ENCODE measurements at places on chromosomes 2 and 18.
A peak's percentile ranks its signal among the peaks of the same experiment; 100 is the strongest.

- DNase-seq: no peak
Observed at GRCh38 chr18:50651334-50651733, 91.4 kb downstream of the MAPK4 start.

GRCh38 chr2:139367416-139367815, 587.2 kb upstream of the NXPH2 start:
- DNase-seq: no peak

GRCh38 chr2:75586971-75587370, 26.2 kb upstream of the EVA1A start:
- no peak for DNase-seq

- DNase-seq: no peak
Observed at GRCh38 chr2:175002547-175003274, 2.5 kb downstream of the CHN1 start.

- DNase-seq: peak; percentile 44
Observed at GRCh38 chr18:28189400-28190239, 12.7 kb upstream of the CDH2 start.

DNA sequence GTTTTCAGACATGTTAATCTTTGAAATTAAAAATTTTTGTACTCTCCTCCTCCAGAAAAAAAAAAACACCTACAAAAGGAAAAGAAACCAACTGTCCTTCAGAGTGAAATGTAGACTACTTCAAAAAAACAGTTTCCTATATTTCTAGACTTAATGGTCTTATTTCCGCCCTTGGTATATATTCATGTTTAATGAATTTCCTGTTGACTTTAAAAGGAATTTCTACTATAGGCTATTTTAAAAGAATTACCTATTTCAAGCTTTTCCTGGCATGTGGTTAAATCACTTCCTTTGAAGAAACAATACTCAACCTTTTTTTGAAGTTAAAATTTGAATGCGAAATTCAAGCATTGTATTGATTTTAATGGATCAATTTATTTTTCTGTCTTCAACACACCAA, 29.2 kb downstream of the GULP1 start:
- DNase-seq: no peak

DNA sequence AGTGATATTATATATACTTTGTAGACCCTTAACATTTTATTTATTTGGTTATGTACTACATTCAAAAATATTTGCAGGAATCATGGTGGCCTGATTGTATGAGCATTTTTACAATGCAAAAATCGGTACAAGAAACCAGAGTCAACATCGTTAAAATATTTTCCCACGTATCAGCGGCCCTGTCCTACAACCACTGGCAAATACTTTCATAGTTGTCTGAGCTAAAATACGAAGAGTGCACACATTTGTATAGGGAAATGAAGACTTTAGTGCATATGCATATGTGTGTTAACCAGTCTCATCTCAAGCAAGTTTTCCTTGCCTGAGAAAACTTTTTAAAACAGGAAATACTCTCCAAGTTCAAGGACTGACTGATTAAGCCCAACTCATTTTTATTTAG, 35.9 kb downstream of the CCDC102B start:
- DNase-seq: no peak

GRCh38 chr2:72649810-72650209, 176.0 kb downstream of the EXOC6B start:
- DNase-seq: no peak

GRCh38 chr2:227415538-227416424, 28.0 kb upstream of the SCYGR1 start:
- DNase-seq: peak; percentile 27

DNA sequence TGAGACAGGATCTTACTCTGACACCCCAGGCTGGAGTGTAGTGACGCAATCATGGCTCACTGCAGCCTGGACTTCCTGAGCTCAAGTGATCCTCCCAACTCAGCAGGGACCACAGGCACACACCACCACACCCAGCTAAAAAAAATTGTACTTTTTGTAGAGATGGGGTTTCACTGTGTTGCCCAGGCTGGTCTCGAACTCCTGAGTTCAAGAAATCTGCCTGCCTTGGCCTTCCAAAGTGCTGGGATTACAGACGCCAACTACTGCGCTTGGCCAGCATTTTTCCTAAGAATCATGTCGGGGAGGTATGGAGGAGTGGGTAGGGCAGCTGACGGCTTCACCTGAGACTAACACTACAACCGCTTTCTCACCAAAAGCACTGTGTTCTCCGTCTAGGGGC, 50.4 kb downstream of the CYP26B1 start:
- no peak for DNase-seq

DNA sequence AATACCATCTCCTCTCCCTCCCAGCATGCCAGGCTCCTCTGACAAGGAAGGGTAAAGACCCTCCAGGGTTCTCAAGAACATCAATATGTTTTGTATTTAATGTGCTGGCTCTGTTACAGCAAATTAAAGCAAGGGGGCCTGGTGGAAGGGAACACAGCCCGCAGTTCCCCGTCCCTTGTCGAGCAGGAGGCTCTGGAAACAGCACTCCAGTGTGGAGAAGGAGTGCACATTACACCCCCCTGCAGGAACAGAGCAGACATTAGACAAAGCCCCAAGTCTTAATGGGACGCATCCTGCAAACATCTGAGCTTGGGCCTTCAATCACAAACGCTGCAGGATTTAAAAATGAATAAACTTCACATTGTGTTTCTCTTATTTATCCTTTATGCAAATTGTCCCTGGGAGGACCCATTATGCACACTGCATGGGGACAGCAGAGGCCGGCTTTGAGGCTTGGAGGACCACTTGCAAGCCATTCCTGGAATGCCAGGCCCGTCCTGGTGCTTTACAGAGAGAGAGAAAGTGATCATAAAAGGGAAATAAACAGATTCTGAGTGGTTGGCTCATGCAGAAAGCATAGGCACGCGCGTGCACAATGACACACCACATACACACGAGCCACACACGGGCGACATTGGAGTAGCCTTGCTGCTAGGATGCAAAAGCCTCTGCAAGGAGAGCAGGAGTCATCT, 328.7 kb downstream of the SMAD2 start:
- DNase-seq: no peak

DNA sequence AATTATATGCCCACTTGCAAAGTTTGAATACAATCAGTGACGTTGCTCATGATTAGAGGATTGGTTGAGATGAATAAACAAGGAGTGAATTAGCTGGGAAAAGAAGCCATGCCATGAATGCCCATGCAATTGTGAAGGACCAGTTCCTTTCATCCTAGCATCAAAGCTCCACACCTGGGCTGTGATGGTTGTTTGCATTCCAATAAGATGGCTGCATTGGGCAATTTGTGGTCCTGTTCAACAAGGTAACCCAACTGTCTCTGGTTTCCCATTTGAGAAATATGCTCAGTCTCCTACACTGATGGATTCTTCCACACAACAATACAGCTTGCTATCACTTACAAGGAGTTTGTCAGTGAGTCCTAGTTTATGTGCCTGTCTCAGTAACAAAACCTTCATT, 550.2 kb downstream of the STK39 start:
- no peak for DNase-seq

GRCh38 chr2:23924589-23925359, 2.1 kb downstream of the ATAD2B start:
- DNase-seq: no peak

GRCh38 chr2:139773720-139774277, 993.6 kb upstream of the NXPH2 start:
- DNase-seq: no peak

GRCh38 chr2:24511894-24512293, 20.8 kb downstream of the NCOA1 start:
- no peak for DNase-seq

GRCh38 chr18:48597110-48597509, 58.3 kb downstream of the CTIF start:
- DNase-seq: no peak

DNA sequence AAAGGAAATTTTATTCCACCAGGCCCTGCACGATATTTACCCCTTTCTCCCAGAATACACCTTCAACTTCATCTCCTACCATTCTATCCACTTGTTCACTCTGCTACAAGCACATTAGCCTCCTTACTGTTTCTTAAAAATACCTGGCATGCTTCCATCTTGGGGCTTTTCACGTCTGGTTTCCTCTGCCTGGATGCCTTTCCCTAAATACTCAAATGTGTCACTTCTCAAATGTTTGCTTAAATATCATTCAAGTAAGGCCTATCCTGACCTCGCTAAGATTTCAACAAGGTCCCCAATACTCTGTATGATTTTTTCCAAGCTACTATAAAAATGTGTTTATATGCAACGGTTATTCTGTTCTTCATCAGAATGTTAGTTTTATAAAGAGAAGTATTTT, 433.0 kb upstream of the CHAC2 start:
- DNase-seq: no peak

- DNase-seq: peak; percentile 24
Observed at GRCh38 chr2:46737577-46737976, 178.0 kb downstream of the MCFD2 start.

GRCh38 chr2:39435741-39436591, 1.1 kb downstream of the MAP4K3 start:
- no peak for DNase-seq

DNA sequence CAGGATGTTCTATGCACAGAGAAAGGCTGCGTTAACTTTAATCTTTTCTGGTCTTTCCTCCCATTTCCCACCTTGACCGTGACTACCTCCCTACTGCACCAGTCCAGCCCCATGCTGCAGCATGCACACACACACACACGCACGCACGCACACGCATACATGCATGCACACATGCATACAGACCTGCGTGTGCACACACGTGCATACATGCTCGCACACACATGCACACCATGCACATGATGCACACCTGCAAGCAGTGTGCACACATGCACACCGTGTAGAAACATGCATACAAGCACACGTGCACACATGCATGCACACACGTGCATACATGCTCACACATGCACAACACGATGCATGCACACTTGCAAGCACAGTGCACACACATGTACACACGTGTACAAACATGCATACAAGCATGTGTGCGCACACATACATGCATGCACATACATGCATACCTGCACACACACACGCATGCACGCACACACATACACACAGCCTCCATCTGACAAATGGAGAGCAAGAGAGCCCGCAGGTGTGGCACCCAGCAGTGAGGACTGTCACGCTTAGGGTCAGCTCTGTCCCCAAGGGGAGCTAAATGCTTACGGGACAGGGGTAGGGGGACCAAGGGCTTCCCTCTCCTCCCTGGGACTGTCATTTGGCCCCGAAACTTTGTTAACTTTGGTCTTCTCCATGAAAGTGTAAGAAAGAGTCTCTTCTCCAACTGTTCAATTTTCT, 18.2 kb downstream of the SNORC start:
- no peak for DNase-seq

DNA sequence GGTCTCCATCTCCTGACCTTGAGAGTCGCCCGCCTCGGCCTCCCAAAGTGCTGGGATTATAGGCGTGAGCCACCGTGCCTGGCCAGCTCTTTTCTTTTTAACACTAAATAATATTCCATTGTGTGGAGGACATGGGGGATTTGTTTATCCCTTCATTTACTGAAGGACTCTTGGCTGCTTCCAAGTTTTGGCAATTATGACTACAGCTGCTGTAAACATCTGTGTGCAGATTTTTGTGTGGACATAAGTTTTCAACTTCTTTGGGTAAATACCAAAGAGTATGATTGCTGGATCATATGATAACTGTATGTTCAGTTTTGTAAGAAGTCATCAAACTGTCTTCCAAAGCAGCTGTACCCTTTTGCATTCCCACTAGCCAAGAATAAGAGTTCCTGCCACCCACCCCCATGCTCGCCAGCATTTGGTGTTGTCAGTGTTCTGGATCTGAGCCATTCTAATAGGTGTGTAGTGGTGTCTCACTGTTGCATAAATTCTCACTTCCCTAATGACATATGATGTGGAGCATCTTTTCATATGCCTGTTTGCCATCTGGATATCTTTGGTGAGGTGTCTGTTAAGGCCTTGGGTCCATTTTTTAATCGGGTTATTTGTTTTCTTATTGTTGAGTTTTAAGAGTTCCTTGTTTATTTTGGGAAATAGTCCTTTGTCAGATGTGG, 52.2 kb downstream of the TNFRSF11A start:
- DNase-seq: no peak

DNA sequence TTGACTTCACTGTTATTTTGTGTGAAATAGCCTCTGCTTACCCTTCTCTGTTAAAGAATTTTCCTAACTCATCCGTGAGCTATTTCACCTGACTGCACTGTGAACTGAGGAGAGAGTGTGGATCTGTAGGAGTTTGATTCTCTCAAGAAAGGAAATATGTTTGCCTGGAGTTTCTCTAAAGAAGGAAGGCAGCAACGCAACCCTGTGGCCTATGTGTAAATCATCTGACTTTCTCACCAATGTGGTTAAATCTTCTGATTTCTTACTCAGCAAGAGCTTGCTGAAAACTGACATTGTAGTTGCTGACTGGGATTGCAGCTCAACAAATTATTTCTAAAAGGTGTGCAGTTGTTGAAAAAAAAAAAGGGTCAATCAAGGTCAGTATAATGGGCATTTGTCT, 153.9 kb upstream of the PELI1 start:
- DNase-seq: no peak

DNA sequence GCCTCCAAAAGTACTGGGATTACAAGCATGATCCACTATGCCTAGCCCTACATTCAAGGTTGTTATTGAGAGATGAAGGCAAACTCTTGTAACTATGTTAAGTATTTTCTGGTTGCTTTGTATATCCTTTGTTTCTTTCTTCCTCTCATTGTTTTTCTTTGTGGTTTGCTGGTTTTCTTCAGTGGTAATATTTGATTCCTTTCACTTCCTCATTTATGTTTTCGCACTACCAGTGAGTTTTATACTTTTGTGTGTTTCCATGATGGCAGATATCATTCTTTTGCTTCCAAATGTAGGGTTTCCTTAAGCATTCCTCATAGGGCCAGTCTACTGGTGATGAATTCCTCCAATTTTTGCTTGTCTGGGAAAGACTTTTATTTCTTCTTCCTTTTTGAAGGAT, 90.2 kb downstream of the NCK2 start:
- no peak for DNase-seq
